Choroid plexus epithelial cell (primary cell): ENCODE measurements at places on chromosomes 1 and 21.

DNA sequence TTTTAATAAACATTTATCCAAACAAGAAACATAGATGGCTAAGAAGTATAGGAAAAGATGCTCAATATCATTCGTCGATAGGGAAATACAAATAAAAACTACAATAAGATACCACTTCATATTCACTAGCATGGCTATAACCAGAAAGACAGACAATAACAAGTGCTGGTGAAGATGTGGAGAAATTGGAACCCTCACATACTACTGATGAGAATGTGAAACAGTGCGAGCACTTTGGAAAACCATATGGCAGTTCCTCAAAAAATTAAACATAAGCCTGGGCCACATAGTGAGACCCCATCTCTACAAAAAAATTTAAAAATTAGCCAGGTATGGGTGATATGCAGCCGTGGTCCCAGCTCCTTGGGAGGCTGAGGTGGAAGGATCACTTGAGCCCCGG lies 9.1 kb upstream of the TMEM54 start:
- no peak for DNase-seq

- no peak for DNase-seq
These were observed 2.8 kb upstream of the C1orf162 start for GRCh38 chr1:111471012-111471411.

DNA sequence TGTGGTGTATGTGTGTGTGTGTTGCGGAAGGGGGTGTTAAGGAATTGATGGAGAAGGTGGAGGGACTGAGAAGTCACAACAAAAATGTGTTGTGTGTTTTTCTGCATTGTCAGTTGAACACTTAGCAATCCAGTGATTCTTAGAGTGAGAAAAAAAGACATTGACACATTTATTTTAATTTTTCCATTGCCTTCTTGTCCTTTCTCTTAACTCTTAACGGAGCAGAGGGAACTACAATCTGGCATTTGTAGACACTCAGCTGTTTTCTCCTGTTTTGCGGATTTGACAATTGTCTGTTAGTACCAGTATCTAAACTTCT lies 725 bp downstream of the C1orf53 start:
- no peak for DNase-seq

- no peak for DNase-seq
These were observed 149.5 kb upstream of the NEGR1 start for GRCh38 chr1:72431810-72432209.

DNA sequence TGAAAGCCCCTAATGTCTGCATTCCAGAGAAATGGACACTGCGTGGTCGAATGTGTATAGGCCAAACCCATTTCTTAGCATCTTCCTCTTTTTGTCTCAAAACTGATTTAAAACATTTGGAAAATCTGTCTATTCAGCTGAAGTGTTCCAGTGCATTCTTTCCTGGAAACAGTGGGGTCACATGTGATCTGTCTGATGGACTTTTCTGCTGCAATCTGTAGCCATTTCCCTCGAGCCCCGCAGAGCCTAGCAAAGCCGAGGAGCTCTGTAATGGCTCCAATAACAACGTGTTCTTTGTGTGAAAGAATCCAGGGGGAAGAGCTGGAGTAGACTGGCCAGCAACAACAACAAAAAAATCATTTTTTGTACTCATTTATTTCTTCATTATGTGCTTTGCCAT lies 329.3 kb downstream of the BARHL2 start:
- peak; percentile 6 for DNase-seq

DNA sequence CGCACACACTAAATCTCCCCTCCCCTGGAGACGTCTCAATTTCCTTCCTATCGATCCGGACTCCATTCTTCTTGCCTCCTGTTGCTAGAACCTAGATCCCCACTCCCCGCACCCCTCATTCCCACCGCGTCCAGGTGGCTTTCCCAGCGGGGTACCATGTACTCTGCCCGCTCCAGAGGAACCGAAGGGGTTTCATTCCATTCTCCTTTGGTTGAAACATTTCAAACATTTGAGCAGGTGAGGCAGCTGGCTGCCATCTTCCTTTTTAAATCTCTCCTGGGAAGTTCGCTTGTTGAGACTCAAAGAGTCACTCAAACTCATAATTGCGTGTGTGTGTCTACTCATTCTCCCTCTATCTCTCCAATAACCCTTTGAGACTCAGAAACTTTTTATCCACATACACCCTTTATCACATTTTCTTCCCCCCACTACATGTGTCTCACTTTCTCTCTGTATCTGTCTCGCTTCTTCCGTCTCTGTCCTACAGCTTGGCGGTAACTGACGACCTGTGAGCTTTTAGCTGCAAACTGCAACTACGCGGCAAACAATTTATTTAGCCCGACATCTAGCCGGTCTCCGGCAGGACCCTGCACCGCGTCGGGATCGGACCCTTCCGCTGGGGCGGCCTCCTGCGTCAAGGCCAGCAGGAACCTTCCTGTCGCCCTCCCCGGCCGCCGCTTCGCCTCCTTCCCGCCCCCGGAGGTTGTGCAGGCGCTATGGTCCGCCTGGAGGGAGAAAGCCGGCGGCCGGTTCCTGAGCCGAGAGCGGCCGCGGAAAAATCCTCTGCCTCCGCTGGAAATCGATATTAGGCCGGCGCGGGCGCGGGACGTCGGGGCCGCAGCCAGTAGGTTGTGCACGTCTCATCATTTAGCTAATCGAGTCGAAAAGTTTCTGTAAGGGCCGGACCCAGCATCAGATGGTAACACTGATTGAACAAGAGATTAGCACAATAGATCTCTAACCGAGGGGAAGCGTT lies 3.0 kb upstream of the FOXD3 start:
- DNase-seq, result no peak

DNA sequence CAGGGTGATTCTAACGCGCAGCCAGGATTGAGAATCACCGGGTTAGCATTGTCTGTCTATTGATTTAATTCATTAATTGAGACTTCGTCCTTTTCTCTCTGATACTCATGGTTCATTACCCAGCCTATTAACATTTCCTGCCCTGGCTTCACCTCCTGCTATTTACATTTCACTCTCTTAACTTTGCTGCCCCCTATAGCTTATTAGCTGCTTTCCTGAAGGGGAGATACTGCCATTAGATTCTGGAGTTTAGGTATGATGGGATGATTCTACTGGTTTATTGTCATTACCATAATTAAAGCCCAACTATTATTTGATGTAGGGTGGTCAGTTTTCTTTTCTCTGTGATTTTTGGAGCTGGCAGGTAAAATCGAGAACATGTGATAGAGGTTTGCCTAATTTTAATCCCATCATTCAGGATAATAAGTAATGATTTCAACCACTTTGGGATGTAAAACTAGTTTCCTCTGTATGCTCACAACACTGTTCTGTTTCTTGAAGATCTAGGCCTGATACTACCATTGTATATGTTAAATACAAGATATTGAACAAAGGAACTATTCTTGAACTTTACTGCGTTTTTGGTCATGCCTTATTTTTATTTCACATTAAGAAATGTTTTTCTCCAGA lies 6.4 kb downstream of the PPP2R5A start:
- DNase-seq, result peak; percentile 72

GRCh38 chr1:163664671-163665335 lies 343.0 kb downstream of the NUF2 start:
- DNase-seq, result no peak

GRCh38 chr1:109974191-109974590 lies 10.4 kb upstream of the AHCYL1 start:
- DNase-seq, result peak; percentile 48

DNA sequence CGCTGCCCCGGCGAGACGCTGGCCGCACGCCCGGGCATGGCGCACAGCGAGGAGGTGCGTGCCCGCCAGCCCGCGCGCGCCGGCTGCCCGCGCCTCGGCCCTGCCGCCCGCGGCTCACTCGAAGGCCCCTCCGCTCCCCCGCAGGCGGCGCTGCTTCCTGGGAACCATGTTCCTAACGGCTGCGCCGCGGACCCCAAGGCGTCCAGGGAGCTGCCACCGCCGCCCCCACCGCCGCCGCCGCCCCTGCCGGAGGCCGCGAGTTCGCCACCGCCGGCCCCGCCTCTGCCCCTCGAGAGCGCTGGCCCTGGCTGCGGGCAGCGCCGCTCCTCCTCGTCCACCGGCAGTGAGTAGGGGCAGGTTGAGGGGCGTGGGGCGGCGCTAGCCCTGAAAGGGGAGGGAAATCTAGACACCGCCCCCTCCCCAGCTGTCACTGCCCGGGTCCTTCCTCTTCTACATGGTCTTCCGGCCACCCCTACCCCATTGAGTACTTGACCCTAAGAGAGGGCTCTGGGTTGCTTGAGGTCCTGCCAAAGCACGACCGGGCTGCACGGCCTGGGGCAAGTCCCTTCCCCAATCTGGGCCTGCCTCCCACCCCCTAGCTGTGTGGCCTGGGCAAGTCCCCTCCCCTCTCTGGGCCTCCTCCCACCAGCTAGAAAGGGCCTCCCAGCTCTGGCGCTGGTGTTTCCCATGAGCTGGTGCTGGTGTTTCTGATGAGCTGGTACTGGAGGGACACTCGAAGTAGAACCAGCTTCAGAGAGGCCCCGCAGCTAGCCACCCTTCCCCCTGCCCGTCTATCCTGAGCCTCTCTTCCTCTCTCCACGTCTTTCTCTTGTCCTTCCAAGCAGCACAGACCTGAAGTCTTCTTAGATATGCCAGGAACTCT lies 17.0 kb downstream of the TNFRSF25 start:
- DNase-seq, result no peak

GRCh38 chr21:29175408-29176134 lies 45.1 kb downstream of the MAP3K7CL start:
- DNase-seq, result peak; percentile 95

- DNase-seq, result no peak
These were observed 35.5 kb downstream of the RGS2 start for GRCh38 chr1:192844360-192844759.

DNA sequence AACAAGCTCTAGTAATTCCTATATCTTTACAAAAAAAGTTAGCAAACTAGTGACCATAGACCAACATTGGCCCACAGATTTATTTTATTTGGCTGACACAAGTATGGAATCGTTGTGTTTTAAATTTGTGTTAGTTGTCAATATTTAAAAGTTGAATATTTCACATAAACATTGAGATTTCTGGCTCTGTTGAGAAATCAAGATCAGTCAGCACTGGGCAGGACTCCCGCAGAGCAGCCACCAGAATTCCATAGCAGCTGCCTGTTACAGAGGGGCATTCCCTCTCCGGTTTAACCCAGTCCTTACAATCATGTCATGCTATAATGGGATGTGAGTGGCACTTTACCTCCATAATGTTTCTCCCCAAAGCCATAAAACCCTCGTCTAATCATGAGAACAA lies 79.2 kb upstream of the NRIP1 start:
- DNase-seq, result peak; percentile 32

- DNase-seq, result no peak
These were observed 3.5 kb upstream of the CLDN19 start for GRCh38 chr1:42743317-42744147.

GRCh38 chr21:24339406-24339805 lies 1267.9 kb downstream of the MRPL39 start:
- DNase-seq, result no peak

GRCh38 chr1:42962641-42963377 lies 4.1 kb upstream of the SLC2A1 start:
- no peak for DNase-seq

DNA sequence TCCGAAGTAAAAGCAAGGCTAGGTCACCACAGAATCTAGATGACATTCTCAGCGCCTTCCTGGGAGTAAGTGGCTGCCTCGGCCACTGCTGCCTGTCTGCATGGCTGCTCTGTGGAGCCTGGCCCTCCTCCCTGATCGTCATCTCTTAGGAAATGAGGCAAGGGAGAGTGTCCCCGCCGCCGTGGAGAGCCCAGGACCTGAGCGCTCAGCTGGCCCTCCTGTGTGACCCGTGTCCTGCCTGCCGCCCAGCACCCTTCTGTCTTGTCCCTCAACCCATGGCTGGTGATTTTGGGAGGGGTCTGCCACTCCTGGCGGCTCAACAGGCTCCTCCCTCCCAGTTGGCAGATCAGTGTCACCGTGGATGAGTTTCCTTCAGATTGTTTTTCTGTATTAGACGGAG lies 156.4 kb upstream of the COL6A1 start:
- no peak for DNase-seq

DNA sequence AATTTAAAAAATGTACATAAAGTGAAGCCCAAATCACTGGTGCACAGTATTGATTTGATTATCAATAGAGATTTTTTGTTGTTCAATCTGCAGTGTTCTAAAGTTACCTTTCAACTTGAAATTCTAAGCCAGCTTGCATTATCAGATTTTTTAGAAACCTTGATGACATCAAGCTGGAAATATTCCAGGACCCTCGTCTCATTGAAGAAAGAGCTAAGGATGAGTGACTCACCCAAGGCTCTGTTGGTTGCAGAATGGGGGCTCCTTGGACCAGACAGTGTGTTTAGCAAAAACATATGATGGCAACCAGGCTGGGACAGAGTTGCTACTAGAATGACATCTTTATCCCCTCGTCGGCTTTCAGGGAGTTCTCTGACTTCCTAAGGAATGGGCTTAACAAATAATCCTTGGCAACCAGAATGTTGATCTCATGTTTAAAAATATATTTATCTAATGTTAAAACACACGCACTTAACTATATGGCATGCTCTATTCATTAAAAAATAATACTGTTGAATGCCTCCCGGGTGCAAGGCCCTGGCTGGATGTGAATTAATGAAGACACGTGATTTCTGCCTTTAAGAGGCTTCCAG lies 79.7 kb downstream of the RUNX3 start:
- DNase-seq, result peak; percentile 50

DNA sequence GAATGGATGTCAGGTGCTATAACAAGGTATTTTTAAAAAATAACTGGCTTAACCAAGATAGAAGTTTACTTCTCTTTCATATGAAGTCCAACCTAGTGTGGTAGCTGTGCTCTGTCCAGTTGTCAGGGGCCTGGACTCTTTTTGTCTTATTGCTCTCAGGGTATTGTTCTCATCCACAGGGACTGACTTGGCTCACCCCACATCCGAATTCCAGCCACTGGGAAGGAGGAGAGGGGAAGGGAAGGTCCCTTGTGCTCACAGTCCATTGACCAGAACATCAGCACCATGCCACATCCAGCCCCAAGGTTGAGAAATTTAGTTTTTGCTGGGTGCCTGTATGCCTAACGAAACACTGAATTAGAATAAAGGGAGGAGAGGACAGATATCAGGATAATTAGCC lies 8.7 kb downstream of the EEIG2 start:
- no peak for DNase-seq

GRCh38 chr1:1085171-1085841 lies 11.2 kb upstream of the RNF223 start:
- DNase-seq, result no peak

- DNase-seq, result no peak
These were observed 131.6 kb downstream of the GLUL start for GRCh38 chr1:182259968-182260367.

- DNase-seq, result peak; percentile 90
These were observed 1.4 kb downstream of the TENT5B start for GRCh38 chr1:27011058-27011764.

GRCh38 chr1:209869291-209870149 lies 41.7 kb downstream of the UTP25 start:
- no peak for DNase-seq

GRCh38 chr1:100775483-100775882 lies 55.9 kb downstream of the VCAM1 start:
- DNase-seq, result no peak

- no peak for DNase-seq
These were observed 52.6 kb upstream of the TRAPPC10 start for GRCh38 chr21:43959231-43960116.

DNA sequence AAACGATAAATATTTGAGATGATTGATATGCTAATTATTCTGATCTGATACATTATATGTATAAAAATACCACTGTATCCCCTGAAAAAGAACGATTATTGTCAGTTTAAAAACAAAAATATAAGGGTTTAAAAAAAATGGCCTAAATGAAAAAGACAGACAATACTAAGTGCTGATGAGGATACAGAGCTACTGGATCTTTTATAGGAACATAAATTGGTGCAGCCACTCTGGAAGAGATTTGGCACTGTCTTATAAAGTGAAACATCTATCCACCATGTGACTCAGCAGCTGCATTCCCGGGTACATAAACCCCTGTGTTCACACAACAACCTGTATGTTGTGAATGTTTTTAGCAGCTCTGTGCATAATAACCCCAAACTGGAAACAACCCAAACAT lies 44.2 kb downstream of the KAZN start:
- DNase-seq, result no peak
